ENCODE measurements at places on chromosomes 1 and 21. TPM values are rescaled to one million over a fixed set of nuclear protein-coding genes. Genes with fewer than 3 reads are reported as not detected.

The VANGL2 gene
- 1.3 TPM for total RNA-seq

The TLCD4 gene
- 17.3 TPM for total RNA-seq

The HRNR gene
- not detected for total RNA-seq

The GJA8 gene
- not detected for total RNA-seq

The EGLN1 gene
- 35.1 TPM for total RNA-seq

The OR2T2 gene
- not detected for total RNA-seq

The CLCA1 gene
- 0.10 TPM for total RNA-seq

The SLC39A1 gene
- total RNA-seq = 91.1 TPM

DNA sequence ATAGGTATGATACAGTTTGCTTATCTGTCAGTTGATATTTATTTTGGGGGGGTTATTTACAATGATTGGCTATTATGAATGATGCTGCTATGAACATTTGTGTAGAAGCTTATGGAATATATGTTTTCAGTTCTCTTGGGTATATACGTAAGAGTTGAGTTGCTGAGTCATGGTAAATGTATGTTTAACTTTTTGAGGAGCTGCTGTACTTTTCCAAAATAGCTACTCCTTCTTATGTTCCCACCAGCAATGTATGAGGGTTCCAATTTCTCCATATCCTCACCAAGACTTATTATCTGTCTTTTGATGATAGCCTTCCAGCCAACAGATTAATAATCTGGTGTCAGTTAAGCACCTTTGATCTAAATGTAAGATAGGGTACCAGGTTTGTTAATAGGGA, 11.9 kb downstream of the SOAT1 start:
- DNase-seq = no peak

DNA sequence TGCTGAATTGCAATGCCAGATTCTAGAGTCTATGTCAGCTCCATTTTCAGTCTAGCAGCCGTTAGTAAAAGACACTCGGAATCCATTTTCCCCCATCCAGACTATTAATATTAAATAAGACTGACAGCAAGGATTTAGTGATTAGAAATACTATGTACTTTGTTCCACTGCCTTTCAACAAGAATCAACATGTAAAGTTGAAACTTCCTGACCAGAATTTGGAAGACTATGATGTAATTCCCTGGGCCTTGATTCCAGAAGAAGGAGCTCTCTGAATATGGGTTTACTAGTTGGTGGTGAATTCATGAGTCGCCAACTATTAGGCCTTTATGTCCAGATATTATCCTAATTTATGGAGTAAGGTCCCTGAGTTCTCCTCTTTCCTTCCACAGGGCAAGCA, 24.8 kb downstream of the KDM1A start:
- DNase-seq = no peak

GRCh38 chr21:34534522-34534921, 22.5 kb upstream of the KCNE1 start:
- DNase-seq = no peak

GRCh38 chr1:186494832-186495271, 33.9 kb upstream of the PDC start:
- DNase-seq = no peak

- no peak for DNase-seq
Observed at GRCh38 chr1:28865997-28866650, 48.2 kb upstream of the EPB41 start.

GRCh38 chr1:112040891-112041740, 51.6 kb upstream of the KCND3 start:
- DNase-seq = no peak

- DNase-seq = no peak
Observed at GRCh38 chr1:59730302-59730701, 84.4 kb upstream of the HOOK1 start.

DNA sequence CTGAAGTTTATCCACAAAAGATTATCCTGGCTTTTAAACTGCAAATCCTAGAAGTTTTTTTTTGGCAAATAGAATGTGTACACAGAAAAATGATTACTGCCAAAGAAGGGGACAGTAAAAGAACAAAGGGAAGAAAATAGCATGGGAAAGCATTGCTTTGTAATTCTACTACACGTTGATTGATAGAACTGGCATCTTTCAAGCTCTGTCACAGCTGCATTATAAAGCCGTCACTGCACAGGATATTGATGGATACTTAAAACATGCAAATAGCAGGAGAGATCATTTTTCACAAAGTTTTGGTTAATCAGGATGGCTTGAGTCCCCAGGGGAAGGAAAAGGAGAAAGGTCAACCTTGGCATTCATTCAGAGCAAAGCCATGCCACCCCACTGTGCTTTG, 183.7 kb upstream of the RRP15 start:
- no peak for DNase-seq

- DNase-seq = peak; percentile 96
Observed at GRCh38 chr21:41726970-41727783, 39.7 kb downstream of the RIPK4 start.

GRCh38 chr1:75980972-75981897, 49.0 kb upstream of the ASB17 start:
- DNase-seq = no peak

- no peak for DNase-seq
Observed at GRCh38 chr1:201758499-201759050, 70.4 kb upstream of the IPO9 start.

- DNase-seq = no peak
Observed at GRCh38 chr1:230248016-230248888, 177.9 kb downstream of the PGBD5 start.

GRCh38 chr1:193185901-193186731, at the start of gene B3GALT2:
TSS of gene B3GALT2 (minus strand) at chr1:193186613. CDS start at chr1:193181562, 5,051 bp downstream.
- no peak for DNase-seq

GRCh38 chr1:110233861-110234260, 23.7 kb downstream of the KCNC4 start:
- DNase-seq = no peak

DNA sequence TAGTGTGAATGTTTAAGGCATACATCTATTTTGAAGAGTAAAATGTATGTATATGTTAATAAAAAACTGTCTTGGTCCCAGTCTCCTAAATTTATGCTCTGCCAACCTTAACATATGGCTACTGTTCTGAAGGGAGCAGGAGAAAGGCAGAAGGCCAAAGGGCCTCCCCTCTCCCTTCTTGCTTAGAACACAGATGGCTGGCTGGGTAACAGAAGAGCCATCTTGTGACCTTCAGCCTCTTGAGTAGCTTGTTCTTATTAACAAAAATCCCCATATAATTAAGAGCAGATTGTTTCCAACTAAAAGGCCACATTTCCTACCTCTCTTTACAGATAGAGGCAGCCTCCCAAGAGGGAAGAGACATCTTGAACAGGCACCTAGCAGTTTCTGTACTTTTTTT, 36.1 kb downstream of the EPB41 start:
- no peak for DNase-seq

DNA sequence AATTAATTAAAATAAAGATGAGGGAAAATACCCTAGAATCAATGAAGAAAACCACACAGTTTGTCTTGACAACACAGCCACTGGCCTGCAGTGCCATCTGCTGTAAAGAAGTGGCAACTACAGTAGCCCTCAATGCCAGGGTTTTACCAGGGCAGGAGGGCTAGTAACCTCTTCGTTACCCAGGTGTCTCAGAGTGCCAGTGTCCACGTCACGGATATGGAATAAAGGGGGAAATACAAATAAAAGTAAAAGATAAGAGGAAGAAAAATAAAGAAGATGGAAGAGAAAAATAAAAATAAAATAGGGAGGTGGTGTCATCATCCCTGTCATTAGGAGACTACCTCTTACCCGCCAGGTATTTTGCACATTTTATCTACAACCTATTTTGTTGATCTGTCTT, 14.2 kb upstream of the SLC44A3 start:
- DNase-seq = no peak

DNA sequence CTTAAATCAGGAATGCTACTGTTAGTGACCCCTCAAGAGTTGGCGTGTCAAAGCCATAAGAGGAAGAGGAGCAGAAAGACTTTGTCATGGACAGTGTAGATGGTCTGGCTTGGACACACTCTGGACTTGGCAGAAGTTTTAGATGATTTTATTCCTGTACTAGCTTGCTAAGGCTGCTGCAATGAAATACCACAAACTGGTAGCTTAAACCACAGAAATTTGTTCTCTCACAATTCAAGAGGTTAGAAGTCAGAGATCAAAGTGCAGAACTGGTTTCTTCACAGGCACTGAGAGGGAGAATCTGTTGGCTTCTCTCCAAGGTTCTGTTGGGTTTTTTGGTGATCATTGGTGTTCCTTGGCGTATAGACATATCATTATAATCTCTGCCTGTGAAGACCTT, 869.8 kb upstream of the B3GALT2 start:
- DNase-seq = no peak

DNA sequence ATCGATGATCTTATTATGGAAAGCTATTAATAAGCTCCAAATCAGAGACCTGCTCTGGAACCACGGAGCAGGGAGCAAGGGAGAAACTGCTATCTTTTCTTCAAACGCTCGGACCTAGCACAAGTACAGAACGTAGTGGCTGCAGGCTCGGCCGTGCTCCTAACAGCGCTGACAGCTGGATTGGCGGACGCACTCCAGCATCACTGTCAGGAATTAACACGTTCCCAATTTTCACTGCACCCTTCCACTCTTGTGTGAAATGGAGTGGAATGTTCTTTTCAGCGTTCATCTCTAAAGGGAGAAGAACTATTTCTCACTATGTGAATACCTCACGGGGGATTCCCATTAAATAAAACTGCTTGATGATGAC, 106.9 kb downstream of the ZNF281 start:
- DNase-seq = no peak

- DNase-seq = no peak
Observed at GRCh38 chr1:94852788-94853187, 32.6 kb downstream of the SLC44A3 start.

- DNase-seq = peak; percentile 69
Observed at GRCh38 chr1:2927393-2928360, 93.6 kb upstream of the ACTRT2 start.

DNA sequence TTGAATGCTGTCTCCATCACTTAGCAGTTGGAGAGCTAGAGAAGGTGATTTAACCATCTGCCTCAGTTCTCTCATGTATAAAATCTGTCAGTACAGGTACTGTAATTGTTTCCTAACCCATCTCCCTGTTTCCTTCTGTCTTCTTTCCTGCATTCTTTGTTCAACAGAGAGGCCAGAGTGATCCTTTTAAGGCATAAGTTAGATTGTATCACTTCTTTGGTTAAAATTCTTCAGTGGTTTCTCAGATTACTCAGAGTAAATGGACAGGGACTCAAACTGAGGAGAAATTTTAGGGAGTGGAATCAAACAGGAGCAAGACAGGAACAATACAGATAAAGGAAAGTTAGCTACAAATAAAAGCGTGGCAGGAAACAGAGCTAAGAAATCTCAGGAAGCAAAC, 45.2 kb upstream of the SSX2IP start:
- no peak for DNase-seq

- DNase-seq = no peak
Observed at GRCh38 chr1:231201979-231202633, 38.9 kb upstream of the GNPAT start.

DNA sequence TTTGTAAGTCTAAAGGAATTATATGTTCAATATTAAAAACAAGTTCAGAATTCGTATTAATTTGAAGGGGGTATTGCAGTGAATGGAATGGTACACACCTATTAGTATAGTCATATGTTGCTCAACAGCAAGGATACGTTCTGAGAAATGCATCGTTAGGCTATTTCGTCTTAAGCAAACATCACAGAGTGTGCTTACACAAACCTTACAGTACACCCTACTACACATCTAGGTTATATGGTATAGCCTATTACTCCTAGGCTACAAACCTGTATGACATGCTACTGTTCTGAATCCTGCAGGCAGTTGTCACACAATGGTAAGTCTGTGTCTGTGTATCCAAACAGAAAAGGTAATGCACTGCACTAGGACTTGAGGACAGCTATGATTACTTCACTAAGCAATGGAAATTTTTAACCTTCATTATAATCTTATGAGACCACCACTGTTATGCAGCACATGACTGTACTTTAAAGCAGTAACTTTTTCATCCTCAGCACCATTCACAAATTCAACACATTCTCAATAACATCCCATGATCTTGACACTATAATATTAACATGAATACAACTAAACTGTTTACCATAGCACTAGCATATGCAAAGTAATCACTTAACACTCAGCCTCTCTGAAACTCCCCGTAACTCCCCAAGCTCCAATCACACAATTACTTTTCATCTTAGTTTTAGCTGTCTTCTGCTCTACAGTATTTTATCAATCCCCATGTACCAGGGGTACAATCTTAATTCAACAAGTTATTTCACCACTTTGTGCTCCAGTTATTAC, 14.4 kb upstream of the PSMG1 start:
- no peak for DNase-seq

- no peak for DNase-seq
Observed at GRCh38 chr1:235502601-235503402, 1.4 kb downstream of the B3GALNT2 start.

DNA sequence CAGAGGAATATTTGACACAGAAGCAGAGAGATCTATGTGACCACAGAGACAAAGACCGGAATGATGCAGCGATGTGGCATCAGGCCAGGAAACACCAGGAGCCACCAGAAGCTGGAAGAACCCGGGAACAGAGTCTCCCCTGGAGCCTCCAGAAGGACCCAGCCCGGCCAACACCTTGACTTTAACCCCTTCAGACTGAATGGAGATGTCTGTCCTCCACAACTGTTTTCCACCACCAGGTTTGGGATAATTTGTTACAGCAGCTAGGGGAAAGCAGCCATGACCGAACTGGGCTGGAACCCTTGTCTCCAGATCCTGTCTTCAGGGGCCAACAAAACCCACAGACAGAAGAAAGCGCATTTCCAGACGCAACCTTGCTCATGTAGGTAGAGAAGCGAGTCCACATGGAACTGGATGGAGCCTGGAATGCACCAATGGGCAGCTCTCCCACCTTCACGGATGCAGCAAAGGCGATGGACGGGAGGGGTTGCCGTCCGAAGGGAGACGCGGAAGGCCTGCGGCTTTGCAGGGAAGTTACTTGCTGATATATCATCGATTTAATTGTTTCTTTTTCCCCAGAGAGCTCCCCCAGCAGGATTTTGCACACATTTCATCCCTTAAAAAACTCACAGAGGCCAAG, 396.6 kb downstream of the NPHP4 start:
- no peak for DNase-seq

- DNase-seq = no peak
Observed at GRCh38 chr1:7046314-7046713, 261.1 kb downstream of the CAMTA1 start.

GRCh38 chr21:28642891-28643290, 349.8 kb downstream of the LTN1 start:
- no peak for DNase-seq

All from aorta (tissue), 5 donors.